Lung microvascular endothelial cell (primary cell): ENCODE measurements at places on chromosomes 3 and 15. TPM values are rescaled to one million over a fixed set of nuclear protein-coding genes. Genes with fewer than 3 reads are reported as not detected.
A peak's percentile ranks its signal among the peaks of the same experiment; 100 is the strongest.

DNA sequence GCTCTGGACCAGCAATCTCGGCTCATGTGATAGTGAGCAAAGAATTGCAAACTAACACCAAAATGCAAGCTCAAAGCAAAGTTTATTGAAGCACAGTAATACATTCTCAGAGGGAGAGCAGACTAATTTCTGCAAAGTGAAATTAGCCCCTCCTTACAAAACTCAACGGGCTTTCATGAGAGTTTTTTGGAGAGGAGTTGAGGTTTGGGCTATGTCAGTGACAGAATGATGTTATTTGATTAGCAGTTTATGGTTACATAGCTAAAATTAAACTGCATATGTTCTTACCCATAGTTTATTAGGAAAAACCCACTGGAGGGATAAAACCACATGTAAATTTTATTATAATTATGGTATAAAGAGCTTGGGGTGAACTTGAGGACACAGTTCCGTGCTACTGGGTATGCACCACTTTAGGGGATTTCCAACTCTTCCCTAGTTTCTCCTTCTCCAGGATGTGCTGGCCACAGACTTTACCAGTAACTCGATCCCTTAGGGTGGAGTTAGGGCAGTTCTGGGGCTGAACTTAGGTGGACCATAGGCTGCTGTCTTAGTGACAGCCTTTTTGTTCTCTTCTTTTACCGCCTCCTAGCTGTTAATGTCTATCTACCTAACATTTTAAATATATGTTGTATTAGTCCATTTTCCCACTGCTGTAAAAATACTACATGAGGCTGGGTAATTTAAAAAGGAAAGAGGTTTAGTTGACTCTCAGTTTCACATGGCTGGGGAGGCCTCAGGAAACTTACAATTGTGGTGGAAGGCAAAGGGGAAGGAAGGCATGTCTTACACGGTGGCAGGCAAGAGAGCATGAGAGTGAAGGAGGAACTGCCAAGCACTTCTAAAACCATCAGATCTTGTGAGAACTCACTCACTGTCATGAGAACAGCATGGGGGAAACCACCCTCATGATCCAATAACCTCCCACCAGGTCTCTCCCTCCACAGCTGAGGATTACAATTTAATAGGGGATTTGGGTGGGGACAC is 8.9 kb upstream of the AADACL2 start:
- peak; percentile 30 for DNase-seq

DNA sequence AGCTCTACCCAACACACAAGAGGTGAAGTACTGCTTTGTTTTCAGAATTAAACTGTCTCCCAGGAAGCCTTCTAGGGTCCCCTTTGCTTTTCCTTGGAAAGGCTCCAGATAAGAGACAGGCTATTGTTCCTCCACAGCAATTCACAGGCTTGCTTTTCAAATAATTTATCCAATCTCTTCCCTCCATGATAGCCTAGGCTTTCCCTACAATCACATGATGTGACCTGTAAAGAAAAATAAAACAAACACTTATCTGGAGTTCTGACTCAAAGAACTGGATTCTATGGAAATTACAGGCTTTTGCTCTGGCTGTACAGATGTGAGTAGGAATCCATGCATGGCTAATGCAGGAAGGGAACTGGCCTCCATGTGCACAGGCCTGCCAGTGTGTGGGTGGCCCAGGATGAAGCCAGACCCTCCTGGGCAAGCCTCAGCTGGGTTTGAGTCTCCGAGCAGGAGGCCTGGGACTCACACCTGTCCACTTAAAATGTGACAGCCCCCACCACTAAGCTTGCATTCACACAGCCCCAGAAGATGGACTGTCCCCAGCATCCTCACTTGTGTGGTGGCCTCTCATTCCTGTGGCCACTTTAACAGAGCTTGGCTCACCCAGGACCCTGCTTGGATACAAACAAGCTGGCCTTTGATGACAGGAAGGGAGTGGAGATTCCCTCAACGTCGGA is 75.8 kb upstream of the LEKR1 start:
- no peak for DNase-seq

GRCh38 chr3:158105119-158105709 is 1.0 kb downstream of the SHOX2 start:
- no peak for DNase-seq

DNA sequence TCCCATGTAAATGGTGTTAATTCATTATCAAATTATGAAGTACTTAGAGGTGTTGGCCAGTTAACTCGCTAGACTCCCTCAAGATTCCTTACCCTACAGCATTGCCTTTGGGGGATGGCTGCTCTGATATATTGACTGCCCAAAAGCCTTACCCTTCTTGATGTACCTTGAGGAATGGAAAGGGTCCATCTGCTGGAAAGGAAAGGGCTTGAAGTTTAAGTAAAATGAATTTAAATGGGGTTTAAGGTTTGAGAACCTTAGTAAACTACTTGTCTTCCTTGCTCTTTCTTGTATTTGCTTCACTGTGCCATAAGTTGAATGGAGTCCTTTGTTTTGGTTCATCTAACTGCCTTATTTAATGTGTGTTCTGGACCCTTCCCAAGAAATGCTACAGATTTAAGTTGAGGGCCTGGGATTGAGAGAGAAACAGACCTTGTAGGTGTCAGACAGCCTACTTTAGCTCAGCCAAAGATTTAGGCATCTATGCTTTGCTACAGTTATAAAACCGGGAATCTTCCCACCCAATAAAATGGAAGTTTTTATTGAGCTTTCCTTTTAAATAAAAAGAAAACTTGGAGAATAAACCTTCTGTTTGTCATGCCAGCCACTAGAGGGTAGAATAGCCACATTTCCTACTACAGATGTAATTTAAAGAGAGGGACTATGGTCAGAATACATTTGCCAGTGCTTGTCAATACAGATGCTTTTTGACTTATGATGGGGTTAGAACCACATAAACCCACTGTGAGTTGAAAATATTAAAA is 25.3 kb downstream of the CMSS1 start:
- peak; percentile 86 for DNase-seq

DNA sequence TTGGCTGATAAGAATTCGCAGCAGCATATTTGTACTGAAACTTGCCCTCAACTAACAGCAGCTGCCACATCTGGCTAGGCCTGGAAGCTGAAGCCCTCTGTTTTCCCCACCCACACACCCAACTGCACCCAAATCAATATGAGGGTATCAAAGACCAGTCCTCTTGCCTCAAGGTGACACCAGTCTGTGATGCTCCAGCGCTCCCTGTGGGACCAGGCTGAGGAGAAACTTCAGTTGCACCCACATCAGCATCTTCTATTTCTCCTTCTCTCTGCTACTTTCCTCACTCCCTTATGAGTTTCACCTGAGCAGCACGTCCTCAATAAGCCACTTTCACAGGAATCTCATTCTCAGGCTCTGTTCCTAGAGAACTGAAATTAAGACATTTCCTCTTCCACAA is 18.7 kb upstream of the GRAMD1C start:
- no peak for DNase-seq

- DNase-seq: no peak
Measured at GRCh38 chr15:83304861-83305703, 20.6 kb upstream of the BNC1 start.

- DNase-seq: no peak
Measured at GRCh38 chr3:179088306-179088705, 16.7 kb upstream of the ZMAT3 start.

DNA sequence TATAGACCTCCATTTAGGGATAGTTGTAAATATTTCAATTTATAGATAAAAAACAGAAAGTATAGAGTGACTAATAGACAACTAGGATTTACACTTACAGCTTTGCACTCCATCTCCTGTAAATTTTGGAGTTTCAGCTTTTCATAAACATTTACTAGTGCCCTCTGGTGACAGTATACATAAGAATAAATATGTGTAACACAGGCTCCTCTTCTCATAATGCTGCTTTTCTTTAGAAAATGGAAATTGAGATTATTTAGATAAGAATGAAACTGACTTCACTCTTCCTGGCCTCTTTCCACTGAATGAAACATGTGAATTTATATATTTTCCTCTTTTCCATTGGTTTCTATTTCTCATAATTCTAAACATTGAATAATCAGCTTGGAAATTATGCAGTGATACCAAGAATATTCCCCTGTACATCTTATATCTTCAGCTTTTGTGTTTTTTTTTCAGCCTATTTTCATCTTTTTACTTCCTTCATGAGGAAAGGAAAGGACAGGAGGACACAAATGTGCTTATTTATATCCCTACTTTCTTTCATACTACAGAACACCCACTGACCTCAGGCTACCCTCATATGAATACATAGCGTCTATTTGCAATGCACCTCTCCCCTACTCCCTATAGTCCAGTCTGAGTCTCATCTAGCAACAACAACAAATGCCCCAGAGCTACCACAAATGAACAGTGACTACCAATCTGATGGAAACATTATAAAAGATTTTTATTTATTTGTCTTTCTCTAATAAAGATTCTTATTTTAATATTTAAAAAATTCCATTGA is 103.1 kb upstream of the CCDC39 start:
- DNase-seq: no peak

DNA sequence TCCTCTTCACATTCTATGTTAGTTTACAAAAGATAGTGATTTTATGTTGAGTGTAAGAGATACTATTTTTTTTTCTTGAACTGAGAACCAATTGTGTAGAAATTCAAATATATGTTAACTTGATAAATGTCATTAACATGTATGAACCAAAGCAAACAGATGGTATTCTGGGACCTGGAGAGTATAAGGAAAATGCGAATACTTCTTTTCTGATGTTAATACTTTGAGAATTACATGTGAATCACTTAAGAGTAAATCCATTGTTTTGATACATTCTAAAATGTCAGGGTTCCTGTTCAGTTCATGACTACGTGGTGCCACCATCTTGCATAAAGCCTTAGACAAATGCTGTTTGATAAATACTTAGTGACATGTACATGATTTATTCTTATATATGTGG is 541.3 kb downstream of the FGF12 start:
- DNase-seq: no peak

GRCh38 chr3:10398341-10398740 is 77.4 kb upstream of the SEC13 start:
- DNase-seq: no peak

GRCh38 chr3:112497897-112498548 is 1.2 kb downstream of the BTLA start:
- no peak for DNase-seq

GRCh38 chr15:91165850-91166249 is 65.8 kb downstream of the SV2B start:
- no peak for DNase-seq

DNA sequence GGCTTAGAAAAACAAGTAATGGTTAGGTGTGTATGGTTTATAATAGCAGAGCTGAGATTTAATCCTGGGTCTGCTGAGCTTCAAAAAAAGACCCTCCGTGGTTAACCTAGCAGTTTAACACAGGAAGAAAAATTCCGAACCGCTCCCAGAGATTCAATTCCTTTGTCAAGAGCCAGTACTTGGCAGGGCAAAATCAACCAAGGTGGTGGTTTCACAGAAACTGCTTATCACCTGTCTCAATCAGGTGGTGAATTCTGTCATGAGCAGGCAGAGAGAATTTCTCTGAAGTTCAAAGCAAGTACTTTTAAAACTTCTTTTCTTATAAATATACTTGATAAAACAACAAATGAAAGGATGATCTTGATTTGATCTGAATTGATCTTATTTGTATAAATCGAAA is 17.2 kb downstream of the SYNPR start:
- DNase-seq: no peak

- peak; percentile 42 for DNase-seq
Measured at GRCh38 chr3:152121270-152121636, 147.5 kb upstream of the MBNL1 start.

DNA sequence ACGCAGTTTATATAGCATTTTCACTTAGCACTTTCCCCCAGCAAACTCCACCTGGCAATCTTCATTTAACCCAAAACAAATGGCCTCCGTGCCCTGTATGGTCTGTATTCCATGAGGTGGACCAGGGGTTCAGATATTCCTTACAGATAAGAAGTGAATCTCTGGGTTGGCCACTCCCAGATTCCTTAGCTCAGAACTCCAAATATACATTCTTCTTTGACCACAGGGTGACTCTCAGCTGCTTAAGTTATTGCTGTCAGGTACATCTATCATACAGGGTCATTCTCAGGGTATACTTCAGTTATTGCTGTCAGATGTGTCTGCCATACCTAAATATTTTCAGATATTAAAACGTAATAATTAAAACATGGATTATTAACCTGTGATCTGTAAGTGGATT is 229.8 kb downstream of the TBL1XR1 start:
- DNase-seq: no peak

GRCh38 chr3:111903067-111903511 is 44.0 kb downstream of the PHLDB2 start:
- DNase-seq: no peak

- DNase-seq: no peak
Measured at GRCh38 chr3:132326251-132326650, 9.0 kb downstream of the ACP3 start.

DNA sequence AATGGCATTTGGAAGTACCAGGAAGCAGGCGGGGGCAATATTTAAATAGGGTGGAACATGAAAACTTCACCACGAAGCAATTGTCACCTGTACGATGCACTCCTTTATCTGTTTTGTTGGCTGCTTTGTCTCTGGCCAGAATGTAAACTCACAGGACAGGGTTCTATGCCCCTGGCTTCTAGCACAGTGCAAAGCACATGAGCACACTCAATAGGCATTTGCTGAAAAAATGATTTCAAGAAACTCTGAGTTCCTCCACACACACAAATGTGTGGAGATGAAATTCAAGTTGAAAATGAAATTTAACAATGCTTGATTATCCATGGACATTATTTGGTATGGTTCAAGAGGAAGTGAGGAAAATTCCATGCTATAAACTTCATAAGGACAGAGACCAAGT is 229.6 kb upstream of the FEZF2 start:
- peak; percentile 8 for DNase-seq

GRCh38 chr3:4994823-4995499 is 15.7 kb downstream of the BHLHE40 start:
- peak; percentile 92 for DNase-seq

- DNase-seq: no peak
Measured at GRCh38 chr3:126986001-126986400, 3.1 kb downstream of the PLXNA1 start.

DNA sequence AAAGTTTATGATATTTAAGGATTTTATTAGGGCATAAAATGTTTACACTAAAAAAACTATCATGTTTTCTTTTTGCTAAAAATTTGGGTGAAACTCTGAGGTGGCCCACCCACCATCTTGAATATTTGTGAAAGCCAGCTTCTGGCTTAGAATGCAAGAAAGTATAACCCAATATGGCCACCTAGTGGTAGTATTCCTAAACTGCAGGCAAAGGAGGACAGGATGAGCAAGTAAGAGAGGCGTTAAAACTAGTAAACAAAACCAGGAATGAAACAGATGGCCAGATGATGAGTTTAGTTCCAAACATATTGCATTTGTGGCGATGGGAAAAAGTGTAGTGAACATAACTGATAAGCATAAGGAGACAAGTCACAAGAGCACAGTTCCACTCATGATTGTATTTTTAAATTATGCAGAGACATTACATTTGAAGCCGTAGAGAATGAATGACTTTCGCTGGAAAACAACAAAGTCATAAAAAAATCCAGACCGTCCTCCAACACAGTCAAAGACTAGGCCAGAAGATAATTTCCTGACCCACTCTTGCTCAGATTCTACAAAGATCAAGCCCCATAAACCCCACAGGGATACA is 103.3 kb upstream of the PRTG start:
- DNase-seq: peak; percentile 82

- no peak for DNase-seq
Measured at GRCh38 chr3:193853511-193854219, 260.7 kb downstream of the OPA1 start.

The ANKRD34C gene
- not detected in 2 replicates for total RNA-seq

The GOLGA8S gene
- under 0.01 TPM in 1 of 2 replicates, not detected in the other for total RNA-seq

The ZMYND10 gene
- 0.20 and 0.22 TPM in 2 replicates for total RNA-seq

The GOLGA6L4 gene
- total RNA-seq: 0.65 and 0.99 TPM in 2 replicates

The CEP97 gene
- total RNA-seq: 4.8 and 5.7 TPM in 2 replicates

The CAMK1 gene
- total RNA-seq: 21.4 and 25.1 TPM in 2 replicates

The GRK7 gene
- not detected in 2 replicates for total RNA-seq

The A4GNT gene
- total RNA-seq: not detected in 2 replicates

The CHL1 gene
- not detected in 2 replicates for total RNA-seq

The SATB1 gene
- total RNA-seq: 3.5 and 4.2 TPM in 2 replicates
